ENCODE measurements at places on chromosomes 6 and 20.
A peak's percentile ranks its signal among the peaks of the same experiment; 100 is the strongest.

- DNase-seq = no peak
These were observed 538.5 kb downstream of the BMP2 start for GRCh38 chr20:7305976-7306375.

GRCh38 chr6:12034837-12035236, 22.7 kb downstream of the HIVEP1 start:
- no peak for DNase-seq

- no peak for DNase-seq
These were observed 185.8 kb upstream of the RAB32 start for GRCh38 chr6:146357578-146358430.

DNA sequence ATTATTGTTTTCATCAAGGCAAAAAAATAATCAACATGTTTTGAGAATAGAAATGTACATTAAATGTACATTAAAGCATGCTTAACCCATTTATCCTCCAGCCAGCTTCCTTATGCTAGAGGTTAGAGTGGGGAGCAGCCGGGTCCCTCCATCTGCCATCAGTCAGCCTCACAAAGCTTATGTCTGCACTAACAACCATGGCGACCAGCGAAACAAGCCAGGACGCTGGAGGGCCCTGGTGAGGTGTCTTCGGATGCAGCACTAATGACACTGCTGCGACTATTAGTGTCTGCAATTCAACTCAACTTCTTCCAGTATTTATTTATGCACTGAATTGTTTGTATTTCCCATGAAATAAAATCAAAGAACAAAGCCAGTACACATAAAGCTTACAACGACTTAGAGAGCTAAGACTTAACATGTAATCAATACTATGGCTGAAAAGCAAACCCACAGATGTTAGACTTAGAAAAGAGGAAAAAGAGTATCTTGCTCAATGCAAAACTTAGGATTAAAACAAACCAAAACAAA, 6.8 kb downstream of the CLDN20 start:
- no peak for DNase-seq

- DNase-seq = no peak
These were observed 46.7 kb downstream of the GJA1 start for GRCh38 chr6:121482004-121482693.

- DNase-seq = no peak
These were observed at the start of gene VIP for GRCh38 chr6:152750694-152751093. Gene VIP (plus strand): TSS chr6:152750797. CDS start chr6:152752178, 1,381 bp downstream.

GRCh38 chr20:8635837-8636236, 433.1 kb upstream of the PLCB4 start:
- DNase-seq = no peak

DNA sequence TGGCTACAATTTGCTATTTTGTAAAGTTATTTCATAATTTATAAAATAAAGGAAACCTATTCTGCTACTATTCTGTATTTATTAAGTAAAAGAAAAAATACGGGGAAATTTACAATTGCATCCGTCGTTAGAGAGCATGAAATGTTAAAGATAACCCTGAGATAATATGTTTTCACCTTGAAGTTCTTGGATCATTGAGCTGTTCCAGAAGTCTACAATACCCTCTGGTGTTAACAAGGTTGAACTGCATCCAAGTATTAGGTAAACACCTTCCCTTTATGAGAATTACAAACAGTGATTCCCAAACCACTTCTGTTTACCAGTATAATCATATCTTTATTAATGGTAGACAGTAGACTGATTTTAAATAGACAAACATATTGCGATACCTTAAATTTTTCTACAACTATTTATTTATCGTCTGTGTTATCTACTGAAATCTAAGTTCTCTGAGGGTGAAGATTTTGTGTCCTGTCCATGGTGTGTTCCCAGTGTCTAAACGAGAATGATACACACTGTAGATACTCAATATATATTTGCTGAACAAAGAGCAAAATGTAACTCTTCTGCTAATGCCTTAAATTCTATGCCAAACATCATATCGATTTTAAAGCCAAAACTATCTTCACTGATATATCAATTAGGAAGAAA, 28.2 kb downstream of the TBC1D32 start:
- no peak for DNase-seq

DNA sequence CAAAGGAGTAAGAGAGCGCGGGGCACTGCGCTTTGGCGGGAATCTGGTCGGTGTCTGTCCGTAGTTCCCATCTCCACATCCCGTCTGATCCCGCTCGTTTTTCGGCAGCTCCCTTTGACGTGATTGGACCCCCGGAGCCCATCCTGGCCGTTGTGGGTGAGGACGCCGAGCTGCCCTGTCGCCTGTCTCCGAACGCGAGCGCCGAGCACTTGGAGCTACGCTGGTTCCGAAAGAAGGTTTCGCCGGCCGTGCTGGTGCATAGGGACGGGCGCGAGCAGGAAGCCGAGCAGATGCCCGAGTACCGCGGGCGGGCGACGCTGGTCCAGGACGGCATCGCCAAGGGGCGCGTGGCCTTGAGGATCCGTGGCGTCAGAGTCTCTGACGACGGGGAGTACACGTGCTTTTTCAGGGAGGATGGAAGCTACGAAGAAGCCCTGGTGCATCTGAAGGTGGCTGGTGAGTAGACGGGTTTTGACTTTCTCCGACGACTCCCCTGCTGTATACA, 1.4 kb downstream of the BTN1A1 start:
- no peak for DNase-seq

DNA sequence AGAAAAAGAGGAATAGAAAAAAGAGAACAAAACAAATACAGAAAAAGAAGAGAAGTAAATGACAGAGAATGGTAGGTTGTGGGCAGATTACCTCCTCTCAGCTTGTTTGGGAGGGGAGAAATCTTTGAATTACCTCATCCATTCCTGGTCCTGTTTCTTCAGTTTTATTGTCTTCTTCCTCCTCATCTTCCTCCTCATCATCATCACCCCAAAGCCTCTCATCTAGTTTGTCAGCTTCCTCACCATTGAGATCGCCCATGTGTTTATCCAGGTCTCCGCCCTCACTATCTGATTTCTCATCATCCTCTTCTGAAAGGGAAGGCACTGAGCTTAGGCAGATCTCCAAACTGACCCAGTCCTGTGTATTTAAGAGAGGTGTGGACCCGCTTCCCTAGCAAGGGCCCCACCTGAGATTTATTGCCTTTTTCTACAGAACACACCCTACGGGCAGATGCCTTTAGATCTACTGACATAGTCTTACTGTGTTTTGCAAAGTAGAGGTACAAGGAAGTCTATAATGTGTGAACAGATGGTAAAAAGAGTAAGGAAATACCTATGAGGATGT, 24.2 kb upstream of the LYRM2 start:
- DNase-seq = no peak

- no peak for DNase-seq
These were observed 40.0 kb downstream of the KATNA1 start for GRCh38 chr6:149608381-149608982.

- no peak for DNase-seq
These were observed 643.6 kb upstream of the PTCHD4 start for GRCh38 chr6:48754641-48755040.

DNA sequence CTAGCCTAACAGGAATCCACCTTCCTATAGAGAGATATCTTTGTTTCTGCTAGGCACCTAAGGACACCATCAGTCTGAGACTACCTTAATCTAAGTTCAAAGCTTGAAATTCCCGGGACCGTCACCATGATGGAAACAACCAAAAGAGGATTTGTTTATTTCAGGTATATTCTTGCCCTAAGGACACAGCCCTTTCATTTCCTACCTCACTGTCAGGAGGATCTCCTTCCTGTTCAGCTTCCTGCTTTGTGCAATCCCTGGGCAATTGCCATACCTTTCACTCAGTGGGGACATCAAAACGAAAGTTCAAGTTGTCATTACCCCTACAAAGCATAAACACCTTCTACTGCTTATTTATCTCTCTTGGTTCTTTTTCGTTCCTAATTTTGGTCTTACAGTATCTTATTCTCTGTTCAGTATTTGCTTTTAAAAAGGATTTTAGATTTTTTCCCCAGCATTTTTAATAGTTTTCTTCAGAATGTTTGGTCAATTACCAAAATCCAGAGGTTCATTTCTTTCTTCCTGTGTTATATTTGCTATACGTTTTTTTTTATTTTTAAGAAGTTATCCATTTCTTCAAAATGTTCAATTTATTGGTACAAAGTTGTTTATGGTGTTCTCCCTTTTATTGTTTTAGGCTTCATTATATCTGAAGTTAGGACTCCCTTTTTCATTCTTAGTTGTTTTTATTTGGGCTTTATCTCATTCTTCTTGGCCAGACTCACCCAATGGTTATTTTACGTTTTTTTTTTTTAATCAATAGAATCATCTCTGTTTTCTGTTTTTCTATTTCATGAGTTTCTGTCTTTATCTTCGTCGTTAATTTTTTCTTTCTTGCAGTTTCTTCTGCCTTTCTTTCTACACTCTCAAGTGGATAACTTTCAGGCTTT, 13.0 kb upstream of the TBPL1 start:
- DNase-seq = no peak

- no peak for DNase-seq
These were observed 37.4 kb downstream of the PLCG1 start for GRCh38 chr20:41174782-41175181.

GRCh38 chr20:57432862-57433491, 41.8 kb downstream of the RBM38 start:
- DNase-seq = no peak

- DNase-seq = no peak
These were observed 813.1 kb downstream of the KIF16B start for GRCh38 chr20:15760001-15760621.

DNA sequence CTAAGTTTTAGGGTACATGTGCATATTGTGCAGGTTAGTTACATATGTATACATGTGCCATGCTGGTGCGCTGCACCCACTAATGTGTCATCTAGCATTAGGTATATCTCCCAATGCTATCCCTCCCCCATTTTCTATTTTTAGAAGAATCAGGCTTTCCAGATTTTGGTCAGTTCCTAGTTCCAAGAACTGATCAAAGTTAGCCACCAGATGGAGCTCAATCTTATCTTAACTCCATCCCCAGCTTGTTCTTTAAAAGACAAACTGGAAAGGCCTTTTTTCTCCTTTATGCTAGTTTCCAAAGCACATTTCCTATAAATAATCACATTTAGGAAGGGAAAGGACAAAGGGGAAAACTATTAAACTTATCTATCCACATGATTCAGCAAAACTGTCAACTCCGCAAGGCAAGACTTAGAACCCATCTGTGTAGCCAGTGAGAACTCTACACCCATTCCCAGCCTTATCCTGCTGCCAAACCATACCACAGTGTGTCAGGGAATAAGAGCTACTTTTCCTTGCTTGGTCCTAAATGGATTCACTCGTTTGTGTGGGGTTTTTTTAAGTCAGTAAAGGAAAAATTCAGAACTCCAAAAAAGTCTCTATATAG, 22.8 kb upstream of the KHDC1 start:
- DNase-seq = no peak

GRCh38 chr20:59042796-59043631, 428 bp upstream of the PRELID3B start:
- DNase-seq = peak; percentile 92

GRCh38 chr6:124682751-124683150, 279.5 kb upstream of the RNF217 start:
- no peak for DNase-seq

DNA sequence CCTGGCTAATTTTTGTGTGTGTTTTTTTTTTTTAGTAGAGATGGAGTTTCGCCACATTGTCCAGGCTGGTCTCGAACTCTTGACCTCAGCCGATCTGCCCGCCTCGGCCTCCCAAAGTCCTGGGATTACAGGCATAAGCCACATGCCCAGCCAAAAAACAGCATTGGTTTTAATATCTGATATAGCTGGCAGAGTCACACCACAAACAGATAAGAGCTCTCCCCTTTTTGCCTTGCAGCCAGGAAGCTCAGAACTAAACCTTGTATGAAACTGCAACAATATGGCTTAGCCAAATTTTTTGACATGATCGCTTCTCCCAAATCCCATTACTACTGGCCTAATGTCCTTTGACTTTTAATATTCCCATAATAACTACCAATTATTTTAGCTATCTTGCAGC, 4.9 kb downstream of the ACOT8 start:
- DNase-seq = no peak

DNA sequence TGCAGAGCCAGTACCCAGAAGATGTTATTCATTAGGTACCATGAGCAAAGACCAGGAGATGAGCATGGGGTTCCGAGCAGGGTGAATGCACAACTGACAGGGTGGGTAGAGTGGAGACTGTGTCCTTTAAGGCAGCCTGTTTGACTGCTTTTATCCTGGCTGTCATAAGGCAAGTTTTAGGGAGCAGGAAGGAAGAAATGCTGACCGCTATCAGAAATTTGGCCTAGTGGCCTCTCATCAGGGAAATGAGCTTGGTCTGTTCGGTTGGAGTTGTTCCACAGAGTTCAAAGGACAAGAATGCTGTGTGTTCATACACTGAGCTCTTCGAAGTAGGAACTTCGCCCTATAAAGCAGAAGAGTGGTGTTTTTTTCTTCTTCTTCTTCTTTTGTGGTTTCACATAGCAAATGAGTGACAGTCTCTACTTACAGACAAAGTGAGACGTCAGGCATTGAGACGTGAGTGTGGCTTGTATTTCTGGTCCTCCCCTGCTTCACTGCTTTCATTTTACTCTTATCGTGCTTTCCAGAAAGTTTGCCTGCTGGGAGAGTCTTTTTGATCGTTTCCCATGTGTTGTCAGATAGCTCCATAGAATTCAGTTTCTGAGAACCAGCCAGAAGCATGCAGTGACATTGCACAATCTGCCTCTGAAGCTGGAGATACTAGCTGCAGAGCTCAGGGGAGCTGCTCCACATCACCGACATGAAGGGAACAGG, at the start of gene CASS4:
TSS of gene CASS4 (plus strand) at position 502 of the 714 bp plus-strand sequence. CDS start at position 701, 199 bp downstream.
- no peak for DNase-seq

GRCh38 chr6:158879180-158879579, 60.0 kb upstream of the EZR start:
- DNase-seq = no peak

- no peak for DNase-seq
These were observed 79.8 kb upstream of the OPRM1 start for GRCh38 chr6:153959276-153959675.

GRCh38 chr6:110690106-110690654, 125.1 kb downstream of the CDK19 start:
- DNase-seq = no peak

DNA sequence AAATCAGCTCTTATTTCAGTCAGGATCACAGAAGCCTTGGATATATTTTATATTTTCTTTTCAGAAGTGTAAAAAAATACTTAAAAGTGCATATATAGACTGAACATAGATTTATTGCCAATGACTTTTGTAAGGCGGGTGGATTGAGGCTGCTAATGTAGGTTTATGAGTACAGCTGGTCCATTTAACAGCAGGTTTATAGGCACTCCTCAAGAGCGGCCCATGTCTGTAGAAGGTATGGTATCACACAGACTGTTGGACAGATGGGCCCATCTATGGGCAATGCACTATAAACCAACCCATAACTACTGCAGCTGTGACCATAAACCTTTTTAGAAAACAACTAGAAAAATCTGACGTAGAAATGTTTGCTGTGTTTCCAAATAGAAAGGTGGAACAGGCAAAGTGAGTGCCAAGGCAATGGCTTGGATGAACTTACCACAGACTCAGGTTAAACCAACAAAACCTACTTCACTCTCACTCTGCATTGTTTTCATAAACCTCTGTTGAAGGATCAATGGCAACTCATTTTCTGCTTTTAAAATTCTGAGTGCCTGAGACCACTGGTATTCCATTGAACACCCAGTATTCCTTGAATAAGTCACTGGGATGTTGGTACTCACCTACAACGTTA, 170.6 kb upstream of the EYA4 start:
- DNase-seq = no peak

GRCh38 chr20:4602297-4602631, 119.4 kb upstream of the PRND start:
- no peak for DNase-seq
